ENCODE measurements at places on chromosomes 4 and X.
A peak's percentile ranks its signal among the peaks of the same experiment; 100 is the strongest.

DNA sequence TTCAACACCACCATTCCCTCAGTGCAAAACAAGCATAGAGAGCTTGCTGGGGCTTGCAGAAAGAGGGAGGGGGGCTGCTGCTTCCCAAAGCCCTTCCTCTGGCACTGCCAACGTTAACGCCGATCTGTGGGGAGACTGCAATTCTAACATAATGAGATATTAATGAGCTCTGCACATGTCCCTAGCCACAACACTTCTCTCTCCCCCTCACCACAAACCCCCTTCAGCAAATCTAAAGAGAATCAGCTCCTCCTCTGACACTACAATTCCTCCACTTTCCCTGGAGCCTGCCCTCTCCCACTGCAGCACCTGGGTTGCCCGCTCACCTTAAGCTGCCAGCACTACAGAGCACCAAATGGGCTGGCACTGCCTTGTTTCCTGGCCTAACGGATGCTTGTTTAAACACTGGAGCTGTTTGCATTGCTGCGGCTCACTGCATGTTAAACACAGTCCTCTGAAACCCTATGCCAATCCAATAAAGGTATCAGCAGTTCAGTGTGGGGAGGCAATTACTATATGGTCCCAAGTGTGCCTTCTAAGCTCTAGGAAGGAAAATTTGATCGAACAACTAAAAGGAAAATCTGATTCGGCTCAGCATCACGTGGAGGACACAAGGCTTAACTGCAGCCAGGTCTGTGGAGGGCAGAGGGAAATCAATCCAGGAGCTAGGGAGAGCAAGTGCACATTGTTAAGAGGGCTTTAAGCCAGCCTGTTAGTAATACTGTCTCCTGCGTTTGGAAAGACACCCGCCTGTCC, 232.4 kb downstream of the MAML3 start:
- no peak for DNase-seq

GRCh38 chr4:7151668-7152227, 40.6 kb upstream of the SORCS2 start:
- DNase-seq: no peak

DNA sequence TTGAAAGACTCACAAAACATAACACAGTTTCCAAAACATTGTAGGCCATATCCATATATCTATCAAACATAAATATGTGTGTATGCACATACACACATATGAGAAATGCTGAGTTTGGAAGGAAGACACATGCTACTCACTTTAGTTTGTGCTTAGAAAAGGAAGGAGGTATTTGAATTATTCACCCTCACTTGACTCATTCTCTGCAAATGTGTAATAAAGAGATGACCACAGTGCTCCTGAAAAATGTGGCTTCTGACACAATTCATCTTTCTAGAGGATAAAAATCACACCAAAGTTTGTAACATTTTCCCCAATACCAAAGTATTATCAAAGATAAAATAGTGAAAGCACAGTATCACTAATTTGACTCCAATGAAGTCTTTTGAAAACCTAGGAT, 950.1 kb downstream of the FAT4 start:
- no peak for DNase-seq

- DNase-seq: no peak
These were observed 620.0 kb downstream of the BCOR start for GRCh38 chrX:39477762-39478120.

GRCh38 chr4:148053298-148054003, 321.6 kb downstream of the ARHGAP10 start:
- DNase-seq: no peak

DNA sequence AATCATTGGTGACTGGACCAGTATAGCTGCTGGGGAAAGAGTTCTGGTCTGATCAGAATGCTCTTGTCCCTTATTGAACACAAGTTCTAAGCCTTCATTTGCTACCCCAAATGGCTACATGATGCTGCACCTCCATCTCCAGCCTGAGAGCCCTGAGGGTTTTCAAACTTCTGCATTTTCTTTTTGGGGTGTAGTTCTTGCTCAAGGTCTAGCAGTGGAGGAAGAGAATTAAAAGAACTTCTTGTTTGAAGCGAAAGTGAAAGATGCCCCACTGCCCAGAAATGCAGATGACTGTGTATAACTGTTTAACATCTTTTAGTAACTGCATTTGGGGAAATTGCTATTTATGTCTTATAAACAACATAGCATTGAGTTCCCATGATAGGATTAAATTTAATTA, 38.5 kb downstream of the LAMTOR3 start:
- no peak for DNase-seq

DNA sequence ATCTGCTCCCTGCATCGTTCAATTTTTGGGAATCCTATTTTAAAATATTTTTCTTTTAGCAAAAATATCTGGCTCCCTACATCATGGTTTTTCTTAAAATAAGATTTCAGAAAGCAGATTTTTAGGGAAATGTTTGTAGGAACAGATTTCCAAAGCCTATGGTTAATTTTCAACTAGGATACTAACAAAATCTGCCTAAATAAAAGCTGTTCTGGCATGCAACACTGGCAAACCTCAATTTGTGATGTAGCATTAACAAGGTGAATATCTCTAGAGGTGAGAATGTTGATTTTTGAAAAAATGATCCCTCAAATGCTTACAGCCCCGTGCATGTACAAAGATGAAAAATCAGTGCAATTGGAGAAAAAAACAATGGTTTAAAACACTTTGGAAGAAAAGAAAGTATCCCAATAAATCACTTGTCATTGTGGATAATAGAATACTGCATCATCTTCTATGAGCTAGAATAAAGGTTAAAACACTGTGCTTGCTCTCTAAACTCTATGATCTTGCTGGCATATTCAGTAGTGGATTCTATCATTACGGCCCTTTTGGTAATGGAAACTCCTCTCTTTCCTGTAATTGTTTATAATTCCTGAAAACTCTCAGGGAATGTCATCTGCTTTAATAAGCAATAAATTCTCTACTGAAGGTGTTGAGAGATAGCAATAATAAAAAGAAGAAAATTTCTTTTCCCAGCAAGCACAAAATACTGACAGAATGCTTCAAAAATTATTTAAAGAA, 97.6 kb downstream of the C4orf33 start:
- no peak for DNase-seq

- no peak for DNase-seq
These were observed 22.6 kb downstream of the UVSSA start for GRCh38 chr4:1369479-1370079.

DNA sequence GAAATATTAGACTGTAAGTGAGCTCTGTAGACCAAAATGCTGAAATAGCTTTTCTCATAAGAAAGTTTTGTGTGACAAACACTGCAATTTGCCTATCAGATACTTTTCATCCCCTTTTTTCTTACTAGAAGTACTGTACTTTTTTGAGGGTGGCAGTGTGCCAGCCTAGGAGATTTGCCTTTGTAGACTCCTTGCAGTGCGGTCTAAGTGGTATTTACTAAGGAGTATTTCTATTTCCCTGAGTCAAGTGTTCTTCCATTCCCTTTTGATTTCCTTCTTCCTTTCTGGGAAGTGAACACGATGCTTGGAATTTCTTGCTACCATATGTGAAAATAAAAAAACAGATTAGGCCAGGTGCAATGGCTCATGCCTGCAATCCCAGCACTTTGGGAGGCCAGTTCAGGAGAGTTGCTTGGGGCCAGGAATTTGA, 34.6 kb downstream of the PDLIM5 start:
- DNase-seq: no peak

DNA sequence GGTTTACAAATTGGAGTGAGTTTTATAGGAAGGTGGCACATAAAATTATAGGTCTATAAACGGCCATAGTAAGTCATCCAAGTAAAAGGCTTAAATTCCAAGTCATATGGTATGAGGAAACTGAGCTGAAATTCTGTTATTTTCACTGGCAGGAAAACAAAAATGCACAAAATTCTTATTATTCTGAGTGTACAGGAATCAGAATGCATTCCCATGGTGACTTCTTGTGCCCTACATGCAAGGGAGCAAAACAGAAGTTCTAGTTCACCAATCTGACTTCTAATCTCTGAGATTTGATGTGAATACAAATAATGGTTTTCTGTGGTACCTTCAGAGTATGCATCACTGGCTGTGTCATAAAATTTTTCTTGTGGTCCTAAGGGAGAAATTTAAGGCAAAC, 102.9 kb downstream of the CLCN4 start:
- DNase-seq: no peak

GRCh38 chr4:133597251-133597650, 448.2 kb downstream of the PCDH10 start:
- no peak for DNase-seq

GRCh38 chr4:19224820-19225219, 1026.9 kb upstream of the SLIT2 start:
- no peak for DNase-seq

DNA sequence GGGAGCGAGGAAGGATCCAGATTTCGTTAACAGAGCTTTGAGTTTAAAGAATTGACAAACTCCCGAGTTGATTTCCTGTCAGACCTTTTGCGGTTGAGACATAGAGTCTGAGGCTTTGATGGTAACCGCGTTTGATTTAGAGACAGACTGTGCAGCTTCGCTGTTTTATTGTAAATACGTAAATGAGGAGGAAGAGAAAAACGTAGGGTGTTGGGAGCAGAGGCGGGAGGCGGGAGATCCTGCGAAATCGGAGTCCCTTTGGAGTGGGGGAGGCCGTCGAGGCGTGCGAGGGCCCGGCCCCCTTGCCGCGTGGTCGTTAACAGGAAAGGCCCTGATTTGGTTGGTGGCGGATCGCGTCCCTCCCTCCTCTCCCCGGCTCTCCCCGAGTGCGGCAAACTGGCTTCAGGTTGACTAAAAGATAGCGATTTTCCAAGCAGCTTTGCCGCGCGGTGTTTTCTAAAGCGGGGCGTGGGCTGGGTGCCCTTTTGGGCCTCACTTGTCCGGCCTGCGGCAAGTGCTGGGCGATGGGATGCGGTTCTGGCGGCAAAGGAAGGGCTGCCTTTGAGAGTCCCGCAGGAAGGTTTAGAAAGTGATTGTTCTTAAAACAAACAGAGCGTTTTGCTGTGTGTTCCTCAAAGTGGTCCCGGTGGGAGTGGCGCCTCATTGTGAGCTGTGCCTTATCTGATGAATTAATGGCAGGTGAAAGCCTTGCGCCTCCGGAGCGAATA, 857 bp downstream of the SCML1 start:
- no peak for DNase-seq

GRCh38 chr4:2412885-2413716, 5.3 kb downstream of the ZFYVE28 start:
- peak; percentile 74 for DNase-seq

DNA sequence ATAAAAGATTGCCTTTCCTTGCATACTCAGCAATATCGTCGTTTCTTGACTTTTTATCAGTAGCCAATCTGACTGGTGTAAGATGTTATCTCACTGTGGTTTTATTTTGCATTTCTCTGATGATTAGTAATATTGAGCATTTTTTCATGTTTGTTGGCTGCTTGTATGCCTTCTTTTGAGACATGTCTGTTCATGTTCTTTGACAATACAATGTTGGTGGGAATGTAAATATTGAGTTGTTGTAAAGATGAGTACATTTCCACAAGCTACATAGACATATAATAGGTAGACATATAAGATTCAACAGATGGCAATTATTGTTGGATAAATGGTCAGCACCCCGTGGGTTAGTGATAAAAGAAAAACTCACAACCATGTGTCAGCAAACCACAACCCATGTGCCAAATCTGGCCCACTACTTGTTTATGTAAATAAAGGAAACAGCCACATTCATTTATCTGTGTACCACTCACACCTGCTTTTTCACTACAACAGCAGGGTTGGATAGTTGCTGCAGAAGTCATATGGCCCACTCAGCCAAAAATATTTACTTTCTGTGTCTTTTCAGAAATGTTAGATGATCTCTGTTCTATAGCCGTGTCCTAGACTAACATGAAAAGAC, 153.1 kb upstream of the VCX start:
- DNase-seq: no peak

- DNase-seq: no peak
These were observed 119.0 kb upstream of the MAP9 start for GRCh38 chr4:155495572-155496293.

- DNase-seq: no peak
These were observed 210.7 kb downstream of the PPP1R2C start for GRCh38 chrX:42567268-42567667.

GRCh38 chr4:154564311-154564710, 1.5 kb downstream of the FGB start:
- DNase-seq: no peak

GRCh38 chr4:172287117-172287516, 473.9 kb downstream of the GALNTL6 start:
- DNase-seq: no peak

DNA sequence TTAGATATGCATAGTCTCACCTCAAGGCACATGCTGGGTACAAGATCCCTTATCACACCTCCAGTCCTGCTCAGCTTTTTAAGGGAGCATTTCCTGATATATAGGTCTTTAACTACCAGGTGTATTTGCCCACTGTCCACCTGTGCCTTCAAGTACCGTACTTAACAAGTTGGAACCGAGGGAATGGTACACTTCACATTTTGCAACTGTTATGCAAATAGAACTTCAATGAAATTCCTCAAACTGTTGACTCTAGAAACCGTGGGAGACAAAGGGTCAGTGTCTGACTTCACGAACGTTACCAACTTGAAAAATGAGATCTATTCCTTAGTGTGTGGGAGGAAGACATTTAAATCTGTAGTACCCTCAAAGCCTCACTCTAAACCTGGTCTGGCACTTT, 5.2 kb downstream of the TRIM2 start:
- no peak for DNase-seq

DNA sequence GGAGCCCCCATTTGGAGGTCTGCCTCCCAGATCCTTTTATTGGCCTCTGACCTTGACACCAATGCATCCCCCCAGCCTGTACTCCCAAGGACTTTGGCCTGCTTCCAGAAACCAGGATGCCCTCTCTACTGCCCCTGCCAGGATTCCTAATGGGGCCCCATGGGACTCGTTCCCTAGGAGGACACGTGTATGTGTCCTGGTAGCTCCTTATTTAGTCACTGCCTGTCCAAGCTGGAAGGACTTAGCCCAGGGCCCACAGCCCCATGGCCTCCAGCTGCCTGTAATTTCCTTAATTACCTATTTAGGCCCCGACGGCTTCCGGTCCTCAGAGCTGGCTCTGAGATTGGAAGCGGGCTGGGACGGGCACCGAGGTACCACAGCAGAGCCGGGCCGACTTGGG, 9.4 kb downstream of the ATP2B3 start:
- no peak for DNase-seq

GRCh38 chr4:54473077-54473545, 184.6 kb upstream of the KIT start:
- no peak for DNase-seq

DNA sequence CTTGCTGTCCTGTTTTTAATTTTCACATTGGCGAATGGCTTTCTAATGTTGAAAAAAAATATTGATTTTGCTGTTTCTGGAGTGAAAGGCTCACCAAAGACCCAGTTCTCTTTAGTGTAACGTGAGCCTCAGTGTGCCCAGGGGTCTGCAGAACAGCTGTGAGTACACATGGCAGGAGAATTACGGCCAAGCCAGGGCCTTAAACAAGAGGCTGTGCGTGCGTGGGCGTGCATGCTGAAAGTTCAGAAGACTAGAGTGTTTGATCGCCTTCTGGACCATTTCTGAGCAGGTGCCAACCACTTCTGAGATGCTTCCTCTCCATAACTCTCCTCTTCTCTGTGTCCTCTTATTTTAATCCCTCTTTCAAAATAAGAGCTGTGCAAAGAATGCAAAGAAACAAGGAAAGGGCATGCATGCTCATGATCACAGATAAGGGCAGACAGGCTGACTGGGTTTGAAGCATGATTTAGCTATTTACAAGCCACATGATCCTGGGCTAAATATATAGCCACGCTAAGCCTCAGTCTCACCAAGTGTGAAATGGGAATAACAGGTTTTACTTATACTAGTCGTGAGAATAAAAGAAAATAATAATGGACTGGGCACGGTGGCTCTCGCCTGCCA, 9.9 kb downstream of the PHEX start:
- DNase-seq: no peak

- no peak for DNase-seq
These were observed 513.0 kb downstream of the FSTL5 start for GRCh38 chr4:161650812-161651211.

- DNase-seq: no peak
These were observed 109.7 kb downstream of the RTL5 start for GRCh38 chrX:72021975-72022374.

Measured in stimulated activated CD4-positive, alpha-beta T cell treated with anti-CD3 and anti-CD28 coated beads, TNF-alpha, amount 100 ng/mL, for 1 hour (primary cell).